ENCODE measurements at places on chromosomes 13 and 19. TPM values are rescaled to one million over a fixed set of nuclear protein-coding genes. Genes with fewer than 3 reads are reported as not detected.

DNA sequence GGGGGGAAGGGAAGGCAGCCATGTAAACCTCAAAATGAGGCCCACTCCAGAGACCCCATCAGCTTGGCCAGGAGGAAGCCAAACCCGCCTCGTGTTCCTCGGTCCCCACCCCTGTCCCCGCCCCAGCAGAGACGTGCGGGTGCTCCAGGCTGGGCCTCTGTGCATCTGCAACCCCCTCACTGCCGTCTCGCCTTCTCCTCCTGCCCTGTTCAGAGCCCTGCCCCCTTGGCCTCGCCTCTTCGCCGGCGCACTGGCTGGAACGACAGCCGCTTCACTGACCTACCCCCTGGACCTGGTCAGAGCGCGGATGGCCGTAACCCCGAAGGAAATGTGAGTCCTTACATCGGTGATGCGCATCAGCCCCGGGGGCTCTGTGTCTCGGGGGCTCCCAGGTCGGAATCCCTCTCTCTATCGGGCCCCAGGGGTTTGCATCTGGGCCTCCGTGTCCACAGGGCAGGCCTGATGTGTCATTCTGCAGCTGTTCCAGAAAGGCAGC, 32.2 kb downstream of the TMEM161A start:
- no peak for DNase-seq

Gene CELF5
- 1.6 TPM for total RNA-seq

Gene BRSK1
- total RNA-seq, result 68.7 TPM

Gene DAND5
- total RNA-seq, result not detected

- no peak for DNase-seq
Observed at GRCh38 chr13:100887729-100888151, 213.1 kb upstream of the TMTC4 start.

DNA sequence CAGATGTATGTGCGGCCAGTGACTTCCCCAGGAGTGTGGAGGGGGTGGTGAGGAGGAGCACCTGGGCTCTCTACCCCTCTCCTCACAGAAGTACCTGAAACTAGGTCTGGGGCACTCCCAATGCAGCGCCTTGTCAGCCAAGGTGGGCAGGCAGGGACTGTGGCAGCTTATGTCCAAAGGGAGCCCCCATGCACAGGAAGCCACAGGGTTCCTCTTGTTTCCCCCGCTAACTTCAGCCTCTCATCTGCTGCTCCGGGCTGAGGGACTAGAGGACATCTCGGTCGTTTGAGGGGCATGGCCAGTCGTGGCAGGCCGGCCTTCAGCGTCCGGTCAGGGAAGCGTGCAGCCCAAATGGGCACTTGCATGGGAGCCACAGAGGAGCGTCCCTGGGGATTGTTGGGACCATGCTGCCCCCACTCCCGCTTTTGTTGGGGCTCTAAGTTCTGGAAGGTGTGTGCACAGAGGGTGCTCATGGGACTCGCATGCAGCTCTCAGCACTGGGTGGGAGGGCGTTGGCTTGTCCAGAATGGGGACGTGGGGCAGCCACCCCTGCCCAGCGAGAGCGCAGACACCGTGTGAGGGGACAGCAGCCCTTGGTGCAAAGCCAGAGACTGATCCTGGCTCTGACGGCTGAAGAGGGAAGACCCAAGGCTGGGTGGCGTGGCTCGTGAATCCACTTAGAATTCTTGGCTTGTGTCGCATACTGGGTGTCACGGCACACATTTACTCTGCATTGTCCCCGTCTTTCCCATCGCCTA, 16.6 kb upstream of the NPAS1 start:
- DNase-seq, result no peak

Gene LIN37
- total RNA-seq, result 12.7 TPM

DNA sequence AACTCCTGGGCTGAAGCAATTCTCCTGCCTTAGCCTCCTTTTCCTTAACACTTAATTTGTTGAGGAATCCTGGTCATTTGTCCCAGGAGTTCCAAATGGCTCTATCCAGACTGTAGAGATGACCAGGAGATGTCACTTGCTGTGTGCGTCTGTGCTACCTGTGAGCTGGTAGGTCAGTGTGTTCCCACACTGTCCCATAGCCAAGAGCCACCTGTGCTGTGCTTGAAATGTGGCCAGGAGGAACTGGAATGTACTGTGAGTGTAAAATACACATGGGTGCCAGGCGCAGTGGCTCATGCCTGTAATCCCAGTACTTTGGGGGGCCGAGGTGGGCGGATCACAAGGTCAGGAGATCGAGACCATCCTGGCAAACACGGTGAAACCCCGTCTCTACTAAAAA, 29.4 kb upstream of the KDM4B start:
- DNase-seq, result no peak

Gene LIM2
- total RNA-seq, result not detected

GRCh38 chr13:110221406-110222117, 85.4 kb downstream of the COL4A1 start:
- no peak for DNase-seq

DNA sequence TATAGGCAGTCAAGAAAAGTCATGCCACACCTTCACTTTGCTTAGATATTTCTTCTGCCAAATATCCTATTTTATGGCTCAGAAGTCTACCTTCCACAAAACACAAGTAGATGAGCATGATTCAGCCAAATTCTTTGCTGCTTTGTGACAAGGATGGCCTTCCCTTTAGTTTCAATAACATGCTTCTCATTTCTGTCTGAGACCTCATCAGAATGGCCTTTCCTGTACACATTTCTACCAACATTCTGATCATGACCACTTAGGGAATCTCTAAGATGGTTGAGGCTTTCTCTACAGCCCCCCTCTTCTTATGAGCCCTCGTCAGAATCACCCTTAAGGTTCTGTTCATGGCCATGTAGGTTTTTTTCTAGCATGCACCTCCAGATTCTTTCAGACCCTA, 96.2 kb downstream of the COL4A2 start:
- DNase-seq, result no peak

Gene CLDND2
- 0.73 TPM for total RNA-seq

DNA sequence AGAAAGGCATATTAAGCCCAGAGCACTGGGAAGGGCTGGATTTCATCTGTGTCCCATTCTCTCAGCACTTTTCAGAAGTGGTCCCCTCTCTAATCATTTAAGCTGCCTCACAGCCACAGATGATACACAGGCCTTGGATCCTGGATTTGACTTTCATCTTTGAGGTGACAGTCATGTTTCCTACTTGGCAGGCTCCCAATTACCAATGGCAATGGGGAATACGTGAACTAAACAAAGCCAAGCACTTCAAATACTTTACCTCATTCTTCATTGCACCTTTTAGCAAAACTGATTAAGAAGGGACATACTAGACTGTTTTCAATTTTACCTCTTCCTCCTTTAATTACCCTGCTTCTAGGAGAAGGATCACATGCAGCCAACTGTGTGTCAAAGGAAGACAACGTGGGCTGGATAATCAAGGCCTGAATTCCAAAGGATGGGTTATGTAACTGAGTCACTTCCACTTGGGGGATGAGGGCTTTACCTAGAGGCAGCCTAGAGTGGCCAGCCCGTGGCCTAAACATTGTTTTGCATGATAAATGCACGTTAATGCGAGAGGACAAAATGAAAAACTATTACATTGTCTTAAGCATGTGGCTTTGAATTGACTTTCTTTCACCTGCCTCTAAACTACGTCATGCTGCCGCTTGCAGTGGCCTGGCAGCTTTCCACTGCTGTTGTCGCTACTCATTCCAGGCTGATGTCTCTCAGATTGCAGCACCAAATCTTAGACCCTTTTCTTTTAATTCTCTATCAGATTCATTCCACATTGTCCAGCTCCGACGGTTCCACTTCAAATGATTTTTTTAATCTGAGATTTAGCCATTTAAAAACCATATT, 95.0 kb downstream of the KCTD12 start:
- DNase-seq, result no peak

DNA sequence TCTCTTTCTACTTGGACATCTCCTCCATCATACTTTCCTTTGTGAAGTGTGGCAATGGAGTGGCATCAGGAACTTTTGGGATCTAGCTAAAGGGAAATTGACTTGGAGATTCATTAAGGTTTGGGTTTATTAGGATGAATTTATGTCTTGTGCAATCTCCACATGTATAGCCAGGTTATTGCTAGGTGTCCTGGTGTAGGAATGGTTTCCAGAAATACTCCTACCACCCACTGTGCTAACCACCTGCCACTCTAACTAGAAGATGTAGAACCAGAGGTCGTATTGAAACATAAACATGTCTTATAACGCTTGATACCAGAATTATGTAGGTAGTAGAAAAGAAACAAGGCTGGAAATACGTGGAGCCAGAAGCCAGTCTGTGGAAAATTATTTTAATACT, 38.1 kb upstream of the MED4 start:
- DNase-seq, result no peak

Gene POLR1D
- total RNA-seq, result 153 TPM

- no peak for DNase-seq
Observed at GRCh38 chr13:74479124-74479523, 344.9 kb upstream of the KLF12 start.

Gene MTUS2
- total RNA-seq, result 9.2 TPM

Gene GNG7
- 11.3 TPM for total RNA-seq

Gene ZNF628
- total RNA-seq, result 16.8 TPM
